ENCODE measurements at places on chromosomes 3 and 15. TPM values are rescaled to one million over a fixed set of nuclear protein-coding genes. Genes with fewer than 3 reads are reported as not detected.

GRCh38 chr15:57634290-57634689 lies 42.6 kb downstream of the MYZAP start:
- no peak for DNase-seq

The CRABP1 gene
- total RNA-seq: not detected

The SUCNR1 gene
- 0.12 TPM for total RNA-seq

DNA sequence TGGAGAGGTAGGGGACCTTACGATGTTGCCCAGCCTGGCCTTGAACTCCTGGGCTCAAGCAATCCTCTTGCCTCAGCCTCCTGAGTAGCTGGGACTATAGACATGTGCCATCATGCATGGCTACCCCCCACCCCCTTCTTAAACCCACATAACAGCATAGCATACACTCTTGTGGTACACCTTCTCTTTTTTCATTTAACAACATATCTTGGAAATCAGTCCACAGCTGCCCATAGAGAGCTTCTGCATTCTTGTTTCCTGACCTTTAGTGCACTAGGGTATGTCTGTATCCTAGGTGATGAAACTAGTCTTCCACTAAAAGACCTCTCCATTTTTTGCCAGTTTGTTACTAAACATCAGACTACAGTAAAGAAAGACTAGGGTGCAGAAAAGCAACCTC lies 33.0 kb downstream of the SLC28A1 start:
- no peak for DNase-seq

GRCh38 chr15:39213385-39213840 lies 367.5 kb upstream of the THBS1 start:
- DNase-seq: peak; percentile 58

DNA sequence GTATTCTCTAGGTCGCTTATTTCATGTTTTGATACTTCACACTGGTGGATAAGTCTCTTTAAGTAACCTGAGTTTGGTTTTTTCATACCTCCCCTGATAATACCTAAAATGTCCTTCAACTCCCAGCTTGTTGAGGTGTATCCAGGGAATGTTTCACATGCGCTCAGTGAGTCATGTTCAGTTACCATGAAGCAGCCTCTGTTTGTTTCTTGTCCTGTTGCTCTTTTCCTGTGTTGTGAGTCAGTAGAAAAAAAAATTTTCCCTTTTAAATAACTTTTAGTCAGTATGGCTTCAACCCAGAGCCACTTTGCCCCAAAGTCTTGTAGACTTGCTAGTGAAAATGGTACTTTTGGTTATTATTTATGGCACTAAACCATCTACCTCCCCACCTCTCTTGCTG lies 278.4 kb upstream of the ZPLD1 start:
- no peak for DNase-seq

All from left ventricle myocardium superior (tissue), 1 donor.